ENCODE measurements at places on chromosomes 1 and 21.

DNA sequence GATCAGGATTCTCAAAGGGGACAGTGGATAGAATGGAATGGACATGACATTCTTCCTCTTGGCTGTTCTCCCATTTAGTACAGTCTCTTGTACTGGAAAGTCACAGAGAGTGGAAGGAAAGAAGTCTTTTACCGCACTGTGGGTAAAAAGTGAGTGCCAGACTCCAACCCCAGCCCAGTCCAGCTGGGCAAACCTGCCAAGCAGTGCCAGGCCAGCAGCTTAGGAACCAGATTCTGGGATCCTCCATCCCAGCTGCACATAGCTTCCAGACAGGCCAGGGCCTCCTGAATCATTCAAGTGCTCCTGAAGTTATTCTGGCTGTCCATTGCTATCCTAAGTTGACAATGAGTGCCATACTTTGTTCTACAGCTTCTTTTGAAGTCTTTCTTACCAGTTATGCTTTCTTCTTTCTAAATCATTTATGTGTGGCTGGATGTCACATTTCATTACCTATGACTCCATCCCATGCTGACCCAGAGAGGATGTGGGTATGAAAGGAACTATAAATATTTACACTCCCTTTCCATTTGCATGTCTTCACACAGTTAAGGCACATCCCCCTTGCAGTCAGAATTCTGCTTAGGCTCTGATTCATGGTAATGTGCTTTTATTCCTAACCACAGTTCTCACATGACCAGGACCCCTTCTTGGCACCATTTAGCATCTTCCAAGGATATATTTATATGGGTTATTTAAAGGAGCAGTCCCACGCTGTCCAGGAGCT, 88.9 kb downstream of the AK5 start:
- DNase-seq, result no peak

- no peak for DNase-seq
Measured at GRCh38 chr1:112260699-112261098, 135.3 kb upstream of the CTTNBP2NL start.

DNA sequence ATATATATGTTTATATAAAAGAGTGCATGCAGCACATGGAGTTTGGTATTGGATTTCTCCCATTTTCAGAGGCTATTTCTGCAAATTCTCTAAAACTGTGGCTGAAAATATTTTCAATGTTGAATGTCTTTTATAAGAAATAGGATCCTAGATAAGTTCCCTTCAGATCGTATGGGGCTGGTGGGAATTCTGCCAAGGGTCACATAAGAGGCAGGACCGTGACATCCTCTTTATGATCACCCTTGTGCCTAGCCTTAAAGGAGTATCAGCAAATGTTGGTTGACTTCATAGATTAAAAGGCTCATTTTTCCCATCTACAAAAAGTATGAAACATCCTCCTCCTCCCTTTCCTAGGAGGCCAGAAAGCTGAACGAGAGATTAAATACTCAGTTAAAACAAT, 1.3 kb upstream of the IFNAR2 start:
- DNase-seq, result no peak

- no peak for DNase-seq
Measured at GRCh38 chr1:19391596-19391981, 79.5 kb downstream of the SLC66A1 start.

- no peak for DNase-seq
Measured at GRCh38 chr1:114290776-114291175, 137.1 kb upstream of the SYT6 start.

DNA sequence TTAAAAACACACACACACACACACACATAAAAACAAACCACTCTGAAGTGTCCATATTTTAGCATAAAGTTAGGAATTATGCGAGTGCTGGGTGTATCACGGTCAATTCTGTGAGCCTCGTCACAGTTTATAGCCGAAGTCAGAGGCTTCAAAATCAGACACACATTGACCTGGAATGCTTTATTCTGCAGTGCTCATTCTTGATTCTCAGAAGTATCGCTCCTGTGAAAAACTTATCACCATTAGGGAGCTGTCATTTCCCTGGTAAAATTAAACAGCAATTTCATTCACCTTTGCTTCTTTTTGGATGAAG, 8.7 kb upstream of the IRF2BP2 start:
- DNase-seq, result no peak

DNA sequence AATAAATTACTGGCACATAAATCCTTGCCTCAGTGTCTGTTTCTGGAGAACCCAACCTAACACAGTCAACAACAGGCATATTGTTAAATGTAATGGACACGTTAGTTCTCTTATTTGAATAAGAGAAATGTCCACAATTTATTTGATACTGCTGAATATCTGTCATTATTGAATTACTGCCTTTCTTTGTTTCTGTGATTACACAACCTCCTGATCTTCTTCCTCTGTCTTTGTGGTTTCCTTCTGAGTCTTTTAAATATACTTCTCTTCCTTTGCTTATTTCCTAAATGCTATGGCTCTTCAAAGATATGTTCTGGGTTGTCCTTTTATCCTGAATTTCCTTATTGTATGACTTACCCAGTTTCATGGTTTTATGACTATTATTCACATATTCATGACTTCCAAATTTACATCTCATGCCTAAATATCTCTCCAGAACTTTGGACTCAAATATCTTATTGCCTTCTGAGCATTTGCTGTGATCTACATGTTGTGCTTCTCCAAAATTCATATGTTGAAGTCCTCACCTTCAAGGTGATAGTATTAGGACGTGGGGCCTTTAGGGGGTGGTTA, 39.9 kb downstream of the MSH4 start:
- DNase-seq, result no peak

DNA sequence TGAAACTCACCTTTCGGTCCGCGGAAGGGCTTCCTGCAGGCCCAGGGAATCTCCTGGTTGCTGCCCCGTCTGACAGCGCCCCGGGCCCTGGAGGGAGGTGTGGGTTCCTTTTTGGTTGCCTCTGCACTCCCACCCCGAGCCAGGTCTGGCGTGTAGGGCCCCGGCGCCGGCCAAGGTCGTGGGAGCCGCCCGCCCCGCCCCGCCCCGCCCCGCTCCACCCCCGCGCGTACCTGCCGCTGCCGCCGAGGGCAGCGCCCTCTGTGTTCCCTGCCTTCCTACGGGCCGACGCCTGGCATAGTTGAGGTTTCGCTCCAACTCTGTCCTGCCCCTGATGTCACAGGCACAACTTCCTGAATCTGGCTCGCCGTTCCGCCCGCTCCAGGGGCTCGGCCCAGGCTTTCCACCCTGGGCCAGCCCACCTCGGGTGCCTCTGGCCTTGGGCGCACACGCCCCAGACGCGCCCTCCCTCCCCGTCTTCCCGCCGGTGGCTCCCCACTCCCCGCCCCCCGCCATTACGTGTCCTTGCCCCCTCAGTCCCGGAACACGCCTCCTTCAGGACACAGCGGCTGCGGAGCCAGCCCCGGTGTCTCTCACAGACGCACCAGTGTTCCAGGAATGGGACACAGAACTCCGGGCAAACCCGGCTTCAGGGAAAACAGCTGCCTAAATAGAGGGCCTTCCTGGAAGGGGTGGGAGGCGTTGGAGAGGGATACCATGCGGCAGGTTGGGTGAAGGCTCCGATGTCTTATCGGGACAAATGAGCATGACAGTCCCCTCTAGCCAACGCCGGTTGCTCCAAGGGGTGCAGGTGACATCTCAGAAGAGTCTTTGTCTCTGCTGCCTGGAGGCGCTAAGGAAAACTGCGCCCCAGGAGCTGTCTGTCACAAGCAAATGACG, at the start of gene KIAA0040:
Gene KIAA0040, minus strand, starts transcription at position 147 of the 897 bp plus-strand sequence. CDS start 31,763 bp downstream, outside the sequence.
- no peak for DNase-seq

GRCh38 chr1:33161061-33161681, 20.7 kb downstream of the TRIM62 start:
- DNase-seq, result no peak

GRCh38 chr1:91684481-91685196, 184.0 kb downstream of the CDC7 start:
- DNase-seq, result no peak

DNA sequence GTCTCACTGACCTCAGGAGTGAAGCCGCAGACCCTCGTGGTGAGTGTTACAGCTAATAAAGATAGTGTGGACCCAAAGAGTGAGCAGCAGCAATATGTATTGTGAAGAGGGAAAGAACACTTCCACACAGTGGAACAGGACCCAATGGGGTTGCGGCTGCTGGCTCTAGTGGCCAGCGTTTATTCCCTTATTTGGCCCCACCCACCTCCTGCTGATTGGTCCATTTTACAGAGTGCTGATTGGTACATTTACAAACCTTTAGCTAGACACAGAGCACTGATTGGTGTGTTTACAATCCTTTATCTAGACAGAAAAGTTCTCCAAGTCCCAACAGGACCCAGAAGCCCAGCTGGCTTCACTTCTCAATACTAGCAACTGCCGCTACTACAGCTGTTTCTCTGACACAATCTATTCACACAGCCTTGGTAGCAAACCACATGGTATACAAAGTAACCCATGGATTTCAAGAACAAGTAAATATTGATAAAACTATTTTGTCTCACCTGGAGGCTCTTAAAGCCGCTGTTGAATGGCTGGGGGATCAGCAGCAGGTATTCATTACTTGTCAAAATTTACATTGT, 25.3 kb upstream of the ITLN1 start:
- DNase-seq, result no peak

GRCh38 chr1:107842241-107842640, 122.7 kb downstream of the VAV3 start:
- no peak for DNase-seq

GRCh38 chr1:24896176-24896575, 33.9 kb downstream of the RUNX3 start:
- no peak for DNase-seq

GRCh38 chr1:43299101-43299500, 1.7 kb upstream of the TIE1 start:
- no peak for DNase-seq

DNA sequence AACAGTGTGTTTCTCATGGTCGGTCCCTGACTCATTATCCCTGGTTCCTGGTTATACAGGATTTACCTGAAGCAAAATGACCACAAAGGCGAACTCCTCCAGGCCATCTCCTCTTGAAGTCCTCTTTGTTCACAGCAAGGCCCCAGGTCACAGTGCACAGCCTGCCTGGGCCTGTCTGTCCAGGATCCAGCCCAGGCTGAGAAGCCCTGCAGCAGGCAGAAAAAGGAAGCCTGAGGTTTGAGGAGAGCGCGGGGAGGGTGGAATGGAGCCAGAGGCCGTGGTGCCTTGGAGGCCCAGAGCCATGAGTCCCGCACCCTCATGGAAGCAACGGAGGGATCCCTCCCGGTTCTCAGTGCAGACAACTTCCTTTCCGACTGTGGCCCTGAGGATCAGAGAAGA, 136.8 kb upstream of the IRF2BP2 start:
- no peak for DNase-seq

DNA sequence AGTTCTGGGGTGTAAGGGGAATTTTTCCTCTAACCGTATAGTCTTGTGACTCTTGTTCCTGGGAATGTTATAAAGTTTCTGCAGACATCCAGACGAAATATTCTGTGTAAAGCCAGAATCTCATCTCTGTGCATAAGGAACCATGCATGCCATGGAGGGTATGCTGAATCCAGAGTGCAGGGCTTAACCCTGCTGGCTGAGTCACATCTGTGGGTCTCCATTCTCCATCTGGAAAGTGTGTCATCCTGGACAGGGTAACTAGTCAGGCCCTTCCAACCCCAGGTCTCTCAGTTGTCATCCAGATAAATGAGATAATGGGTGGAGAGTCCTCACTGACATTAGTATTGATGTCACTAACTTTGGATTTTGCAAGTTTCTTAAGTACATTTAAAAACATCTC, 48.8 kb downstream of the ATP5PO start:
- DNase-seq, result no peak

DNA sequence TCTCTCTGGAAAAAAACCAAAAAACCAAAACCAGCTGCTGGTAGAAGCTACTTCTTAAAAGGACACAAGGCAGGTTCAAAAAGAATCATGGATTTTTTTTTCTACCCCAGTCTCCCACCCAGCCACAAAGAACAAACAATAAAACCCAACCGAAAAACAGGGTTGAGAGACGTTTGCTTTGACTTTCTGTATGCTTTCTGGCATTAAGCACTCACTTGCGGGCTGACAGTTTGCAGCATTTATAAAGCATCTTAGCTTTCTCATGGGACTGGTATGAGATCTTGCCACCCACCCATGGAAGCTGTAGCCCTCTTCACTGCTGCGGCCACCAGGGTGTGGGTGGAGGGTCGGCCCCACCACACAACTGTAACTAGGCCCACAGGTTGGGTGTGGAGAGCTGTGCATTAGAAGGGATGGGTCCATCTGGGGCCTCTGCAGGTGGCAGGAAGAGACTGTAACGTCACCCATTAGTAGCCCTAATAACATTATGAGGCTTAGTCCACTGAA, 165.7 kb downstream of the RHOU start:
- DNase-seq, result no peak

DNA sequence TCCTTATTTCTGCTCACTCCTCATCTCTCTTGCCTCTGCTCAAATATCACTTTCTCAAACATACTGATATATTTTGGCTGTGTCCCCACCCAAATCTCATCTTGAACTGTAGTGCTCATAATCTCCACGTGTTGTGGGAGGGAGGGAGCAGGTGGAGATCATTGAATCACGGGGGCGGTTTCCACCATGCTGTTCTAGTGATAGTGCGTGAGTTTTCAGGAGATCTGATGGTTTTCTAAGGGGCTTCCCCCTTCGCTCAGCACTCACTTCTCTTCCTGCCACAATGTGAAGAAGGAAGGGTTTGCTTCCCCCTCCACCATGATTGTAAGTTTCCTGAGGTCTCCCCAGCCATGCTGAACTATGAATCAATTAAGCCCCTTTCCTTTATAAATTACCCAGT, 26.6 kb downstream of the ZBTB8OS start:
- no peak for DNase-seq

All from hematopoietic multipotent progenitor cell treated with erythropoietin and hydrocortisone succinate and interleukin-3 and kit ligand, for 15 days (in vitro differentiated cells).